GM18507 (cell line): ENCODE measurements at places on chromosomes 6 and 20.

GRCh38 chr6:75376347-75377024, 91.9 kb upstream of the TMEM30A start:
- no peak for DNase-seq

DNA sequence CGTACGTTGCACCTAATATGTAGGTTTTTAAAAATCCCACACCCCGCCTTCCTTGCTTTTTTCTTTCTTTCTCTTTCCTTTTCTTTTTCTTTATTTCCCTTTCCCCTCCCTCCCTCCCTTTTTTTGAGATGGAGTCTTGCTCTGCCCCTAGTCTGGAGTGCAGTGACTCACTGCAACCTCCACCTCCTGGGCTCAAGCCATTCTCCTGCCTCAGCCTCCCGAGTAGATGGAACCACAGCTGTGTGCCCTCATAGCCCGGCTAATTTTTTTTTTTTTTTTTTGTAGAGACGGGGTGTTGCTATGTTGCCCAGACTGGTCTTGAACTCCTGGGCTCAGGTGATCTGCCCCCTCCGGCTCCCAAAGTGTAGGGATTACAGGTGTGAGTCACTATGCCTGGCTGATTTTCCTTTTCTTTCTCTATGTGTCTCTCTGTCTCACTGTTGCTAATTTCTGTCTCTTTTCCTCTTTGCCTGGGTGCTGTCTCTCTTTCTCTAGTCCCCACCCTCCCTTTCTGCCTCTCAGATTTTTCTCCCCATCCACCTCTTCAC, 61.2 kb downstream of the SRC start:
- no peak for DNase-seq

- DNase-seq = no peak
Observed at GRCh38 chr20:19633985-19634384, 124.1 kb upstream of the RIN2 start.

- no peak for DNase-seq
Observed at GRCh38 chr20:23231561-23232218, 118.9 kb upstream of the NXT1 start.

DNA sequence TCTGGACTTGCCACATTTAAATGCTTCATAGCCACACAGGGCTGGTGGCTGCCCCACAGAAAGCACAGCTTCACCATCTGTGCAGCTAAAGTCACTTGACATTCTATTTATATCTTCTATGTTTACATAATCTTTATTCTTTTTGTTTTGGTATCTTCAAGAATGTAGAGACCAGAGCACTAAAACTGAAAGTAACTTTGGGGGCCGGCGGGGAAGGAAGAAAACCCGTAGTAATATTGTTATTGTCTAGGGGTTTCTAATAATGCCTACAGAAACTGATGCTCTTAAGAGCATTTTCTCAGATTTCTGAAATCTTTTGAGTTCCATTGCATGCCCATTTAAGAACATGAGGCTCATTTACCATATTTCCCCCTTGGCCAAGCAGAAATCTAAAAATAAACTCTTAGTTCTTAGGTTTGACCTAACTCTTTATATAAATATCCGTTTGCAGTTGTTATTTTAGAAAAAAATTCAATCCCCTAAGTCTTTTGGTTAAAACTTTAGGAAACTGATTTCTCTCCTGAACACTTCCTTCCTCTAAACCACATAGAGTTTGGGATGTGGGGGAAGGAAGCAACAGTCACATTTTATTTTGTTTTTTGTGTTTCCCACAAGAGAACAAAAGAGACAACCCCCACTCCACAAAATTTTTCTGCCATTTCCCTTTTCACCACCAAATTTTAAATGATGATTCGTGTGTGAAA, 207.6 kb downstream of the OGFRL1 start:
- DNase-seq = no peak

DNA sequence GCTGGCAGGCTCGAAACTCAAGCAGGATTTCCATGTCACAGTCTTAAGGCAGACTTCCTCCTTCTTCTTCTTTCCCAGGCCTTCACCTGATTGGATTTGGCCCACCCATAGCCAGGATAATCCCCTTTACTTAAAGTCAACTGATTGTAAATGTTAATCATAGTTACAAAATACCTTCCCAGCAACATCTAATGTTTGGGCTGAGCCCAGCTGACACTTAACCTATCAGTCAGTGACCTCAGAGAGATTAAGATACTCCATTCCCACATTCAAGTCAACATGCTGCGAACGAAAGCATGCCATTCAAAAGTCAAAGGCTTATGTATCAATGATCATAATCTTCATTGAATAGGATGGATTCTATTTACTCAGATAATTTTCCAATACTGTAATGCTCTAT, 16.0 kb downstream of the MAP7 start:
- no peak for DNase-seq

GRCh38 chr20:50621068-50621665, 70.2 kb downstream of the RIPOR3 start:
- no peak for DNase-seq

- no peak for DNase-seq
Observed at GRCh38 chr20:32580970-32581838, 3.9 kb downstream of the NOL4L start.

GRCh38 chr6:150491131-150491810, 108.4 kb upstream of the PLEKHG1 start:
- peak; percentile 49 for DNase-seq

DNA sequence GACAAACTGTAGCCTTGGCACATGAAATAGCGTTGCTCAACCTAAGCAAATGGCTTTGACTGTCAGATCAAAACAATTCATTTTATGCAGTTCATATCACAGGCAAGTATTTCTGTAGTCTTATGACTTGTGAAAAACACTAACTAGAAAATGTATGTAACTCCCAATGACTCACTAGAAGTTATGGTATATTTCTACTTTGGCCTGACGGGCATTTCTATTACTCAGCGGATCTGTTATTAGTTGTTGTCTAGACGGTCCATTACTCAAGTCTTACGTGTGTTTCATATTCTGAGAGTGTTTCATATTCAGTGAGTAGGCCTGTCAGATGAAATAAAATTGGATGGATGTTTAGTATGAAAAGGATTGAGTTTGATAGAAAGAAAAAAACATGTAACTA, 880.9 kb downstream of the PRIM2 start:
- DNase-seq = no peak

DNA sequence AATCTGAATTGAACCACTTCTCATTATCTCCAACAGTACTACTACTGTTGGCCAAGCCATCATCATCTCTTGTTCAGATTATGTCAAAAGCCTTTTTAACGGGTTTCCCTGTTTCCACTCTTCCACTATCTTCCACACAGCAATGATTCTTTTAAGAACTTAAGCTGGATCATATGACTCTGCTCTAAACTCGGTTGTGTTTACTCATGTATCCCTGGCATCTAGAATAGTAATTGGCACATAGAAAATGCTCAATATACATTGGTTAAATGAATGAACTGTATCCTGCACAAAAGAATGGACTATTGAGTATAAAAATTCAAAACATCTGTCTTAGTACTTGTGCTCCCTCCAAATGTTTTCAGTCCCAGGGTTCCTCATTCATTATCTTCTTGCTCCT, 2.8 kb upstream of the COX7A2 start:
- DNase-seq = no peak

GRCh38 chr6:133995296-133995695, 42.3 kb downstream of the TBPL1 start:
- DNase-seq = no peak

DNA sequence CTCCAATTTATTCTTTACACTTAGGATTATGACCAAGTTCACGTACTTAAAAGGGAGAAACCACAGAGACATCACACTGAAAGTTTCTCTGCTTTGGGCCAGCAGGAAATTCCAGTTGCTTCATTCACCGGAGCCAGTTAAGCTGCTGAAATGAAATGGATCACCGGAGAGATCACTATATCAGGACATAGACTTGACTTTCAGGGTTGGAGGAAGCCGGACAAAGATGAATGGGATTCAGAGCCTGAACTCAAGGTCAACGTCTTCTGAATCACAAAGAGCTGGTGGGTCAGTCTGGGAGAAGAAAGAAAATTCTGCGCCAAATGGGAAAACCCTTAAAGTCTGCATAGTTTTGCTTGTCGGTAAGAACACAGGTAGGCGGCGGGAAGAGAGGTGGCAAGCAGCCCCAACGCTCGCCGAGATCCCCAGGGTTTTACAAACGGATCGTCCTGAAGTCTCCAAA, 81.9 kb upstream of the CCDC28A start:
- no peak for DNase-seq

GRCh38 chr6:160163912-160164311, 42.3 kb downstream of the SLC22A1 start:
- no peak for DNase-seq

GRCh38 chr6:100382031-100382430, 82.7 kb downstream of the SIM1 start:
- DNase-seq = no peak

DNA sequence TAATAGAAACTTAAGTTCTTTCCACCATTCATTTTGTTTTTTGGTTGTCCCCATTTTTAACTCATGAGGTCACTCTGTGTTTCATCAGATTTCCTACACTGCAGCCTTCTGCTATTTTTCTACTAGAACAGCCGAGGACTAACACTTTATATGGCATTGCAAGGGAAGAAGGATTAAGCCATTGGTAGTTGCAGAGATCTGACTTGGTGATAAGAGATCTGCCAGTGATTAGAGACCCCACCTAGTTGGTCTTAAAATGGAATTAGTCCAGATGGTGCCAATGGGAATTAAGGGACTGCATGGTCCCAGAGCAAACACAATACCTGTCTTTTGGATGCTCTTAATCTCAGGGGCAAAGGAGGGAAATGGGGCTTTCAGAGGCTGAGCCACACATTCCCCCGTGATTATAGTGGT, 125.5 kb upstream of the TMEM170B start:
- DNase-seq = no peak

GRCh38 chr20:19024296-19025035, 188.0 kb upstream of the SLC24A3 start:
- DNase-seq = no peak

- DNase-seq = no peak
Observed at GRCh38 chr6:134435814-134436280, 117.9 kb upstream of the SGK1 start.
